ENCODE measurements at places on chromosomes 11 and 22. TPM values are rescaled to one million over a fixed set of nuclear protein-coding genes. Genes with fewer than 3 reads are reported as not detected.

GRCh38 chr11:105368711-105369110, 229.1 kb upstream of the CARD18 start:
- H3K27ac ChIP-seq: no peak overlapping the region
- DNase-seq: no peak
- H3K27me3 ChIP-seq: no peaks in the 10 kb centered on the region

DNA sequence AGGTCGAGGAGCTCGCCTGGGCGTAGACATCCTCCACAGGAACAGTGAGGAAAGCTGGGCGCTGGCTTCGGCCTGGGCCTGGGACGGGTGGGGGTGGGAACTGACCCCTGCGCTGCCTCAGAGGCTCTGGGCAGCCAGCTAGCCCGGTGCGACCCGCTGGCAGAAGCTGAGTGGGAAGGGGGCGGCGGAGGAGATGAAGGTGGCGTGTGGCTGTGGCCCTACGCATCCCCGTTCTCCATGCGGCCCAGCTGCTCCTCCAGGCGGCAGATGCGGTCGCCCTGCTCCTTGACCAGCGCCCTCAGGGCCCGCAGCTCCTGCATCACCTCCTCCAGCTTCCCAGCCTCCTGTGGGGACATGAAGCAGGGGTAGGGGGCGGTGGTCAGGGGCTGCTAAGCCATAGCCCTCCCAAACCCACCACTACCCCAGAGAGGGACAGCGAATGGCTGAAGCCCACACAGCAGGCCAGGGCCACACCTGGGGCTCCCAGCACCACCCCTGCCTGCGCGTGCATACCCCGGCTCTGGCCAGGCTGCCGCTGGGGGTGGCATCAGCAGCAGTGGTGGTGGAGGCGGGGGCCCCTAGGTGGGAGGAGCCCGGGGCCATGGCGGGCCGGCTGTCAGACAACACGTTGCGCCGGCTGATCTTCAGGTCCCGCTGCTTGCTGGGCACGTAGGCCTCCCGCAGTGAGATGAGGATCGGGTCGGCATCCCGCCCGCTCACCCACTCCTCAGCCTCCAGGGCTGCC, 848 bp upstream of the PTPRCAP start:
- H3K36me3 ChIP-seq: peaks cover 10% of the 10 kb centered on the region
- H3K4me3 ChIP-seq: peak overlapping the region; percentile 97
- DNase-seq: peak; percentile 89
- H3K27me3 ChIP-seq: no peaks in the 10 kb centered on the region

GRCh38 chr11:83219095-83219494, 25.6 kb downstream of the ANKRD42 start:
- H3K36me3 ChIP-seq: peaks cover 1% of the 10 kb centered on the region
- no peak for DNase-seq
- H3K27ac ChIP-seq: no peak overlapping the region
- H3K27me3 ChIP-seq: no peaks in the 10 kb centered on the region

DNA sequence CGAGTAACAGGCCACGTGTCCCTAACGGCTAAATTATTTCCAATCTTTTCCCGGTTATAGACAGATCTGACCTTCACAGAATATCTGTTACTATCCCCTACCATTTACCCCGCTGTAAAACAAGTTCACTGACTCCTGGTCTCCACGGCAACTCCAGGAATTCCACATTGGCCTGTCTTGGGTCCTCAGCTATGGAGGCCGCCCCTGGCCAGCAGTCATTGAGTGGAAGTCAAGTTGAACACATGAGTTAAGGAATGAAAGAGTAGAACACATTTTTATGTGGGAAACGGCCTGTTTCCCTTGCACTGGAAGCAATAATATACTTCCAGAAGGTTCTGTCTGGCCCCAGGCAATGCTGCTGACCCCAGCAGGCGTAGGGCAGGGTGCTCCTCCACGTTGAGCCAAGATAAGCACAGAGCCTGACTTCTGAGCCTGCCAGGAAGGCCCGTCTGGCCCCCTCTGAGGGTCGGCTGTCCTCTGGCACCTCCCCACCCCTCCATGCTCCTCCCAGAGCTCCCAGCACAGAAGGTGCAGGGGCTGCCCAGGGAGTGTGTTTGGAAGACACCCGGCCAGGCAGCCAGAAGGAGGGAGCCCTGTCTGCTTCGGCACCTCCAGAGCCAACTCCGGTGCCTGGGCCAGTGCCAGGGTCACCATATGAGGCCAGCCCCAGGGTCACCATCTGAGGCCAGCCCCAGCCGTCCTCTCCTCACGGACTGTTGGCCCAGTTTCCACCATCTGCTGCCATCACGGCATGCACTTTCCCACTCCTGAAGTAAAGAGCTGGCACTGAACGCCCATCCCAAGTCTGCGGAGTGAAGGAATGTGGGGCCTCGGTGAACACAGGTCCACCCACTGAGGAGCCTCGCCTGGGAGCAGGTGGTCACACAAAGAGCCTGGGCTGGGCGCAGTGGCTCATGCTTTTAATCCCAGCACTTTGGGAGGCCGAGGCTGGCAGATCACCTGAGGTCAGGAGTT, 813.2 kb downstream of the BRD1 start:
- H3K27ac ChIP-seq: no peak overlapping the region
- H3K4me1 ChIP-seq: no peaks in the 10 kb centered on the region
- no peak for DNase-seq
- H3K27me3 ChIP-seq: no peaks in the 10 kb centered on the region
- no peak overlapping the region for H3K4me3 ChIP-seq

GRCh38 chr11:44280257-44280656, 29.7 kb downstream of the ALX4 start:
- no peak for DNase-seq
- no peak overlapping the region for H3K4me3 ChIP-seq
- peaks cover 5% of the 10 kb centered on the region for H3K27me3 ChIP-seq
- H3K27ac ChIP-seq: no peak overlapping the region
- no peaks in the 10 kb centered on the region for H3K36me3 ChIP-seq

Gene KRTAP5-1
- total RNA-seq: not detected

GRCh38 chr22:29450222-29450621, 11.8 kb downstream of the RFPL1 start:
- no peak overlapping the region for H3K27ac ChIP-seq
- H3K4me1 ChIP-seq: no peaks in the 10 kb centered on the region
- no peak overlapping the region for H3K4me3 ChIP-seq

GRCh38 chr11:87035976-87036583, 1.7 kb upstream of the TMEM135 start:
- DNase-seq: no peak
- H3K27me3 ChIP-seq: no peaks in the 10 kb centered on the region
- peaks cover 6% of the 10 kb centered on the region for H3K36me3 ChIP-seq
- no peak overlapping the region for H3K27ac ChIP-seq
- H3K4me3 ChIP-seq: no peak overlapping the region
- H3K4me1 ChIP-seq: peaks cover 43% of the 10 kb centered on the region

DNA sequence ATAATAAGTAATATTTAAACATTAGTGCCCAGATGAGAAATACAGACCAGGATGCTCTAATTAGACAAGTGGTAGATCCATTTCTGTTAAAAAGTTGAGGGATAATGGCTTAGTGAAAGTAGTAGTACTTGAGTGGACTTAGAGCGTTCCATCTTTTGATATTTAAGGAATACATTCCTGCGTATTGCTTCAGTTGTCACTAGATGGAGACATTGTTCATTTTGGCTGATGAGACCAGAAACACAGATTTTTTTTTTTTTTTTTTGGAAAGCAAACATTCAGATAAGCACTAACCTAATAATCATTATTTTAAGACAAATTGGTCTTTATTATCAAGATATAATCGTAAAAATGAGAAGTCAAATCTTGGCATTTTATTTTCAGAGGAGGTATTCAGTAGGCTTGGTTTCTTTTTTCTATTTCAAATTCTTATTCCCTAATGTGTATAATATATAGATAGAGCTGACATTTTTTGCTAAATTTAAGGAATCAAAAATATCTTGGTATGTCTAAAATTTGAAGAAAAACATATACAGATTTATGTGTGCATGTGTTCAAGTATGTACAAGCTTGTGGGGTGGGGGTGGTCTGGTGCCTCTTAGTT, 92.9 kb downstream of the DYNC2H1 start:
- no peak overlapping the region for H3K4me3 ChIP-seq
- H3K27ac ChIP-seq: no peak overlapping the region
- H3K4me1 ChIP-seq: no peaks in the 10 kb centered on the region
- no peaks in the 10 kb centered on the region for H3K27me3 ChIP-seq
- no peaks in the 10 kb centered on the region for H3K36me3 ChIP-seq

DNA sequence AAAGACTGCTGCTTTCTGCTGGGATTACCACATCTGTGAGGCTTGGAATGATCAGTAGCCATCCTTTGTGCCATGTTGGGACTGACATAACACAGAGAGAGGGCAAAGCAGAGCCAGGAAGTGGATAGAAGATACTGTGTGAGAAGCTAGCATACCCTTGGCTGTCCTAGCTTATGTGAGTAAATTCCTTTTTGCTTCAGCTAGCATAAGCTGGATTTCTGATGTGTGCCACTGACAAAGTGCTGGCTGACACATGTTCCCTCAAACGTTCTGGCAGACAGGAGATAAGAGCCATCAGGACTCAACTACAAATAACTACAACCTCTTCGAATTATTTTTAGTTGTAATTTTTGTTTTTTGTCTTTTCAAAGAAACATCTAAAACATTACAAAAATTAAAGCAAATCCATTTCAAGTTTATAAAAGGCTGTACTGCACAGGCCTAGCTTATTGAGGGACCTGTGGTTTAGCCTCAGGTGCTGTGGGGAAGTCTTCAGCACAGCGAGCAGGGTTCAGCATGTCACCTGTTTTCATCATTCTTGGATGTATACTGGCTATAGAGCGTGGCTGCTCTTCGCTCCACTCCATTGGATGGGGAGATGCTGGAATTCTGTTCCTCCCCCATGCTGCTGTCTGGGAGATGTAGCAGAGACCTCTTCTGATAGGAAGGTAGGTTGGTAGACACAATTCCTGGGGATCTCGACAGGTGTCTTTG, 120.9 kb downstream of the SWAP70 start:
- H3K27ac ChIP-seq: no peak overlapping the region
- peaks cover 5% of the 10 kb centered on the region for H3K36me3 ChIP-seq
- no peak overlapping the region for H3K4me3 ChIP-seq
- DNase-seq: no peak

DNA sequence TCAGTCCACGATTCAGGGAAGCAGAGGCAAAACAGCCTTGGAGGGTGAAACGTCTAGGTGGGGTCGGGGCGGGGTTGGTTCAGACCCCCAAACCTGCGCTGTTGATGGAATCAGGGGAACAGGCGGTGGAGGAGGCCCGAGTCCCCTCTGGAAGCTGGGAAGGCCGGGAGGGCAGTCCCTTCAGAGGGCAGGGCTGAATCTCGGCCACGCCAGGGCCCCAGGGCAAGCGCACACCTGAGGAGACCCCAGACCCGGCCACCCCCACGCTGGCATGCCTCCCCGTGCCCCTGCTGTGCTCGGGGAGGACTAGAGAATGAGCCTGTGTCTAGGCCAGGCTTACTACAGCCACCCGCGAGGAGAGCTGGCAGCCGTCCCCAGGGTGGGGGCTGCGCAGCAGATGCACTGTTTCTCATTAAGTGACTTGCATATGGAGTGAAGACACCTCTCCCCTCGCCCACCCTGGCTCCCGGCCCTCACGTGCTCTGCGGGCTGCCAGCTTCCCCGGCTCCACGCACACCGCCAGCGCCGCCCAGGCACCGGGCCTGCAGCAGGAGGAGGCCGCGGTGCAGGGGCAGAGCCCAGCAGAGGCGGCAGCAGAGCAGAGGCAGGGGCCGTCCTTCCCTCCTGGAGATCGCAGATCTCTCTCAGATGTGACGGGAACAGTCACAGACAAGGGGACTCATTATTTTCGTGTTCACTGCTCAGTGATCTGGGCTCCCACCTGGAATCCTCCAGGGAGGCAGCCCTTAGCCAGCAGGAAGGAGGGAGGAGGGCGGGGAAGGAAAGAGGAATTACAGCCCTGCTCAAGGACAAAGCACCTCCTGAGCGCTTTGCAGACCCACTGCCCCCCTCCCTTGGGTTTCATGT, 47.1 kb upstream of the OPCML start:
- no peak overlapping the region for H3K4me3 ChIP-seq
- no peaks in the 10 kb centered on the region for H3K4me1 ChIP-seq
- H3K36me3 ChIP-seq: no peaks in the 10 kb centered on the region
- H3K27me3 ChIP-seq: no peaks in the 10 kb centered on the region
- no peak overlapping the region for H3K27ac ChIP-seq

- H3K27ac ChIP-seq: no peak overlapping the region
- peaks cover 5% of the 10 kb centered on the region for H3K27me3 ChIP-seq
- no peaks in the 10 kb centered on the region for H3K36me3 ChIP-seq
- no peaks in the 10 kb centered on the region for H3K4me1 ChIP-seq
- DNase-seq: no peak
Measured at GRCh38 chr11:19939415-19939929, 220.8 kb downstream of the DBX1 start.

DNA sequence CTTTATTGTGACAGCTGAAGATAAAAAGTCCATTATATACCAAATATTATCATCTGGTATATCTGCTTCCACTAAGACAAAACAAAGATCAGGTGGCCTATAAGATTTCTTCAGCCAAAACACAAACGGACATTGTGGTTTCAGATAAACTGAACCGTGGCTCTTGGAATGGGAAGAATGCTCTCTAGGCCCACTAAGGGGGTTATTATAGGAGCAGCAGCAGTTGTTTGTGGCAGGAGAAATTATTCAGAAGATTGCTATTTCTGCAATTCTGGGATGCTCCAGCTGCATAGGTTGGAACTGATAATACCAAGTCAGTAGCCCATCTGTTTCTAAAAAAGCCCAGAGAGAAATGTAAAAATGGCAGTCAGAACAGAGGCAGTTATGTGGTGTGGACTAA, 145.3 kb downstream of the NCAM1 start:
- H3K27me3 ChIP-seq: no peaks in the 10 kb centered on the region
- no peaks in the 10 kb centered on the region for H3K4me1 ChIP-seq
- no peaks in the 10 kb centered on the region for H3K36me3 ChIP-seq
- no peak overlapping the region for H3K27ac ChIP-seq
- no peak overlapping the region for H3K4me3 ChIP-seq

DNA sequence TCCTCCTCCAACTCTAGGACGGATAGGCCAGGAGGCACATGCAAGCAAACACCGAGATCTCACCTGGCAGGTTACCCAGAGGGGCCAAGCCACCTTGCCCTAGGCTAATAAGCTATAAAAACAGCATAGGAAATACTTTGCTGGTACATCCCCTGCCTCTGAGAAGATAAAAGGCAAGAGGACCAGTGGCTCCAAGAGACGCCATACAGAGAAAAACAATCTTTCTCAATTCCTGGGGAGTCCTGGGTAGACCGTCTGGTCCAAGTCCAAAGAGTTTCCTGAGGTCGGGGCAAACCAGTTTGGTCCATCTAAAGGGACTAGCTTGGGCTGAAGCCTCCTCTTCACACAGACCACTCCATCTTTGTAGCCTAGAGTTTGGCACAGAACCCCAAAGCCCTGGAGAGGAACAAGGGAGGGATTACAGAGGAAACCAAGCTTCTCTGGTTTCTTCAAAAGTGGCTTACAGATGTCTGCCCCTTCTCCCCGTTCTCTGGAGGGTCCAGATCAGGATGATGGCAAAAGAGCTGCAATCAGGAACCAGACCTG, 40.4 kb downstream of the NUMA1 start:
- H3K36me3 ChIP-seq: peaks cover 3% of the 10 kb centered on the region
- no peak overlapping the region for H3K4me3 ChIP-seq
- DNase-seq: no peak
- no peaks in the 10 kb centered on the region for H3K27me3 ChIP-seq
- peaks cover 43% of the 10 kb centered on the region for H3K4me1 ChIP-seq
- H3K27ac ChIP-seq: no peak overlapping the region

- DNase-seq: no peak
- H3K4me3 ChIP-seq: no peak overlapping the region
- H3K27ac ChIP-seq: no peak overlapping the region
Measured at GRCh38 chr11:43632181-43632580, 48.4 kb upstream of the HSD17B12 start.

Gene MUC5AC
- not detected for total RNA-seq

Gene ARHGAP20
- 0.38 TPM for total RNA-seq

Data from activated T-cell treated with anti-CD3 and anti-CD28 coated beads, Interleukin-2, amount 50 U/mL, for 72 hours (primary cell).